GM12891 (cell line): ENCODE measurements at places on chromosomes 2 and 18.

GRCh38 chr2:42164971-42165370, 4.2 kb upstream of the EML4 start:
- no peak for DNase-seq

DNA sequence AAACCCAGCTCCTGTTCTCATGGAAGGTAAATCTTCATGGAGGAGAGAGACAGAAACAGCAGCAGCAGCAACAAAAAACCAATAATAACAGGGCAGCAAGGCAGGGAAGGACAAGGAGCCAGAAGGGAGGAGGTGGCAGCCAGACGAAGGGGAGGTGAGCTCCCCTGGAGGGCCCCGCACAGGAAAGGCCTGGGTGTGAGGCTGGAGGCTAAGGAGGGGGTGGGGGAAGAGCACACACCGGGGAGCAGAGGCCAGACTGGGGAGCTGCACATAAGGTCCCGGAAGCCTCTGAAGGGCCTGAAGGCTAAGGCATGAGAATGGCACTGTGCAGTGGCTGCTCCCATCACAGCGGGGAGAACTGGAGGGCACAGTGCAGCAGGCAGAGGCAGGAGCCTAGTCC, 94.8 kb upstream of the SMAD7 start:
- no peak for DNase-seq

DNA sequence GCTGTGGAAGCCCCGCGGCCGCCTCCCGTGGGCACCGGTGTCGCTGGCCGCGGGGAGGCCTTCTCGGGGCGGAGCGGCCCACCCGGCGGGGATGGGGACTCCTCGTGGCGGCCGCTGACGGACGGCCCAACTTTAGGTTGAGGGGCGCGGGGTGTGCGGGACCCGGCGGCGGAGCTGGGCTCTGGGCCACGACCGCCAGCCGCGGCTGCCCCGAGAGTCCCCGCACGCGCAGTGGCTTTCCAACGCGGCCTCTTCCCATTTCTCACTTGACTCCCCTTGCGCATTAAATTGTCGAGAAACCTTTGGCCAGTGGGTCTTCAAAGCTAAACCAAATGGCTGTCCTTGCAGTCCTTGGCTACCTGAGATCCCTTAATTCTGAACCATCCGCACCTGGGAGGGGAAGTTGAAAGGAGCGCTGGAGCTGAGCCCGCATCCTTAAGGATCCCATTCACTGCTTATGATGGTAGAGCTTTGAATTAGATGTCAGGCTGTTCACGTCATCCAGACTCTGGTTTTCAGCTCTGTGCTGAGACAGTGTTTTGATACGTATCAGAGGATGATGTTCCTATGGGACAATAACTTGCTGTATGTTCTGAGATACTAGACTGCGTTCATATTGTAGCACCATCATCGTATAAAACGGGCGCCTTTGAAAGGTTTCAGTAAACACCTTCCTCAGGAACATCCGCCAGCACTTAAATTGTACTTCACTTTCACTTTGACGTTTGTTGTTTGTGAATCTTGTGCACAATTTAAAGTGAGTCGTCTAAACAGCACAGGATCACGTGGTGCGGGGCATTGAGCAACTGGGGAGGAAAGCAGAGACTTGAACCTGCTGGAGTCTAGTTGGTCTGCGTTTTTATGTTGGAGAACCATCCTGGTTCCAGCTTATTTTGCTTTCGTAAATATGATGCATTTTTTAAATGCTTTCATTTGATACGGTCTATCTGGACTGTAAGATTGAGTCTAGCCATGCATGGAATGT, 874 bp downstream of the CLIP4 start:
- DNase-seq = no peak

- no peak for DNase-seq
These were observed 74.8 kb upstream of the ADAM23 start for GRCh38 chr2:206368484-206368883.

- no peak for DNase-seq
These were observed 118.5 kb downstream of the NRP2 start for GRCh38 chr2:205800773-205801172.

- DNase-seq = no peak
These were observed 330.0 kb upstream of the RND3 start for GRCh38 chr2:150817422-150817821.

DNA sequence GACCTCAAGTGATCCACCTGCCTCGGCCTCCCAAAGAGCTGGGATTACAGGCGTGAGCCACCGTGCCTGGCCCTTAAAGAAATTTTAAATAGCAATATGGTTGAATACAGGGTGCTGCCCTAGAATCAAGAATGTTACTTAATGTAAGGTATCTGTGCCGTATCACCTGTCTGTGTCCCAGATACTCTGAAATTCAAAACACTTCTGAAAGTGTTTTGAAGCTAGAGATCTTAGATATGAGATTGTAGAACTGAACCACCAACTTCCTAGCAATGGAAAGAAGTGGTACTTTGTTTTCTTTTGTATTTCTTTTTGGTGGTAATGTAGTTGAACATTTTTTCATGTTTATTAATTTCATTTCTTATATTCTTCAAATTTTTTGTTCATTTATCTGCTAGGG, 13.0 kb downstream of the PTPN4 start:
- DNase-seq = no peak

DNA sequence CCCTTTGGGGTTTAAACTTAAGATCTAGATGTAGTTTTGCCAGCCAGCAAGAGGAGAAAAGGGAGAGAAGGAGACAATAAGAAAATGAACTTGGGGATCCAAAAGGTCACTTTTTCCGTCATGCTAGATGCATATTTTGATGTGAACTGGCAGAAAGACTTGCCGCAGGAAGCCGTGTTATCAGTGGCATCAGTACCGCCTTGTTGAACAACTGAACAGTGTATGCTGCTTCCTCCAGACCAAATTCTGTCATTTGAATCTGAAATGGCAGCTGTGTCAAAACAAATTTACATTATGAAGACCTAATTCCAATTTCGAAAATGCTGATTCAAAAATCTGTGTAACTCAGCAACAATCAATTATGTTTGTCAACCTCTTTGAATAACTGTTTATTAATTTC, 42.1 kb downstream of the TMEM200C start:
- no peak for DNase-seq
